ENCODE measurements at places on chromosomes 5 and 9.

GRCh38 chr5:59591162-59591561 is 302.4 kb downstream of the PDE4D start:
- DNase-seq: no peak

- peak; percentile 40 for DNase-seq
Measured at GRCh38 chr5:158553195-158553961, 546.3 kb downstream of the EBF1 start.

GRCh38 chr9:93682155-93682968 is 106.0 kb downstream of the PHF2 start:
- DNase-seq: no peak

DNA sequence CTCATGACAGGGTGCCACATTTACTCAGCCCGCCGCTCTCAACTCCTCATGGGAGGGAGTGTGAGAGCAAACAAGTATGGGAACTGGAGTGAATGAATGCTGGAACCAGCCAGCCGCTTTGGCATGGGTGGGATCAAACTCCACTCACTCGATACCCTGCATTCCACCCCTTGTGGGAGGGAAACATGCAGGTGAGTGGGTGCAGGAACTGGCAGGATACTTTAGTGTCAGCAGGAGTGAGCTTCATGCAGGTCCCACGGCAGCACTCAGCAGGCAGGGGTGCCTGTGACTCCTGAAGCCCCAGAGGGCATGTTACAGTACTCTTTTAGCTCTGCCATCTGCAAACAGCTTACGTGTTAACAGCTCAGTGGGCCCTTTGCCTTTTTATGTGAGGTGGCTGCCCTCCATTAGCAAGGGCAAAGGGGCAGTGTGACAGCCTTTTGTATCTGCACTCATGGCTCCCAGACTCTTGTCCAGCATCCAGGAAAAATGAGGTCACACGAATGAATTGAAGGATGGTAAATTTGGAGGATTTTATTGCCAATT is 433.2 kb upstream of the NMUR2 start:
- DNase-seq: no peak

- no peak for DNase-seq
Measured at GRCh38 chr9:93902780-93903655, 52.1 kb downstream of the BARX1 start.

- no peak for DNase-seq
Measured at GRCh38 chr9:29806937-29807618, 2233.8 kb upstream of the C9orf72 start.

GRCh38 chr5:179171816-179172745 is 111.9 kb downstream of the ZNF354C start:
- DNase-seq: no peak

- DNase-seq: peak; percentile 70
Measured at GRCh38 chr9:21777701-21778100, 24.7 kb upstream of the MTAP start.
